ENCODE measurements at places on chromosomes 1 and 21. TPM values are rescaled to one million over a fixed set of nuclear protein-coding genes. Genes with fewer than 3 reads are reported as not detected.

Gene MRPS21
- 59.3 TPM for total RNA-seq

Gene NOS1AP
- not detected for total RNA-seq

Gene ZNF648
- not detected for total RNA-seq

Gene PRAMEF25
- total RNA-seq = not detected

Gene SIK1
- 18.9 TPM for total RNA-seq

Gene BARHL2
- not detected for total RNA-seq
